Fibroblast of skin of left quadriceps (primary cell): ENCODE measurements at places on chromosomes 3 and 15.

GRCh38 chr15:26352406-26352805, 420.5 kb downstream of the GABRB3 start:
- DNase-seq: no peak

DNA sequence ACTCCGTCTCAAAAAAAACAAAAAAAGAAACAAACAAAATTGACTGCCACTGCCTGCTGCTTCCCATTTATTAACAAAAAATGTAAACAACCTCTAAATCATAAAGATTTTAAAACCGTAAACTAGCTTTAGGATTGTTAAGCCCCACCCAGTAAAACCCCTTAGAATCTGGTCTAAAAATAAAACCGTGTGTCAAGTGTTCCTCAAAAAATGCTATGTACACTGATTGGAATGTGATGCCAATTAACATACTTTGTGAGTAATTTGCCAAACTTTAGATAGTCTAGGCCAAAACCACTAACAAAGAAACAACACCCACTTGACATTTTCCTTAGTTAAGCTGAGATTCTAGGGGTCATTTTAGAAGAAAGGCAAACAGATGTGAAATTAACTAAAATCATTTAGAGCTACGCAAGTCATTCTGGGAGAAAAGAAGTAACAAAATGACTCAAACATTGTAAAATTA, 5.3 kb downstream of the RAF1 start:
- DNase-seq: peak; percentile 91

DNA sequence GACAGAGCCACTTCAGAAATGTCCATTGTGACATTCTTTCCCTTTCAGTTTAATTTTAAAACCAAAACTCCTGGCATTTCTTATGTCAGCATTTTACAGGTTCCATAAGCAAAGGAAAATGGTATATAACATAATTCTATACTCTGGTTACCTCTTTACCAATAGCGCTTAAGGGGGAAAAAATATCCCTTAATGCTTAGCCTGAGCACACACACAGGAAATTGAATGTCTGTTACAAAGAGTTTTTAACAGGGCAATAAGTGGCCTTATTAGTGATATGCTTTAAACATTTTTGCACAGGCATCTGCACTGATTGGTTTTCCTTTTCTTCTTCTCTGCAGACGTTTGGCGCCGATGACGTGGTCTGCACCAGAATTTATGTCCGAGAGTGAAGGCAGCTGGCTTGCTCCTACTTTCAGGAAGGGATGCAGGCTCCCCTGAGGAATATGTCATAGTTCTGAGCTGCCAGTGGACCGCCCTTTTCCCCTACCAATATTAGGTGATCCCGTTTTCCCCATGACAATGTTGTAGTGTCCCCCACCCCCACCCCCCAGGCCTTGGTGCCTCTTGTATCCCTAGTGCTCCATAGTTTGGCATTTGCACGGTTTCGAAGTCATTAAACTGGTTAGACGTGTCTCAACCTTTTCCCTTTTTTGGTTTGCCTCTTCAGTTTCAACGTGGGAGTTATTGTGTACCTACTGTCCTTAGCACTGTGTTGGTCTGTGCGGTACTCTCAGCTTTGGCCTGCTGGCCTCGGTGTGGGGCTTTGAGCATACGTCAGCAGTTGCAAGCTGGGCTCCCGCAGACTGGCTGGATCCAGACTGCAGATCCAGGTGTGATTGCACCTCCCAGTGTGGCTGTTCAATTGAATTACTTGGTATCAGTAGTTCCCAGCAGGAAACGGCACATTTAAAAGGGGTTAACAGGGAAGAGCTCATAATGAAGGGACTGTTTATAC, 7.7 kb downstream of the CRABP1 start:
- DNase-seq: no peak

DNA sequence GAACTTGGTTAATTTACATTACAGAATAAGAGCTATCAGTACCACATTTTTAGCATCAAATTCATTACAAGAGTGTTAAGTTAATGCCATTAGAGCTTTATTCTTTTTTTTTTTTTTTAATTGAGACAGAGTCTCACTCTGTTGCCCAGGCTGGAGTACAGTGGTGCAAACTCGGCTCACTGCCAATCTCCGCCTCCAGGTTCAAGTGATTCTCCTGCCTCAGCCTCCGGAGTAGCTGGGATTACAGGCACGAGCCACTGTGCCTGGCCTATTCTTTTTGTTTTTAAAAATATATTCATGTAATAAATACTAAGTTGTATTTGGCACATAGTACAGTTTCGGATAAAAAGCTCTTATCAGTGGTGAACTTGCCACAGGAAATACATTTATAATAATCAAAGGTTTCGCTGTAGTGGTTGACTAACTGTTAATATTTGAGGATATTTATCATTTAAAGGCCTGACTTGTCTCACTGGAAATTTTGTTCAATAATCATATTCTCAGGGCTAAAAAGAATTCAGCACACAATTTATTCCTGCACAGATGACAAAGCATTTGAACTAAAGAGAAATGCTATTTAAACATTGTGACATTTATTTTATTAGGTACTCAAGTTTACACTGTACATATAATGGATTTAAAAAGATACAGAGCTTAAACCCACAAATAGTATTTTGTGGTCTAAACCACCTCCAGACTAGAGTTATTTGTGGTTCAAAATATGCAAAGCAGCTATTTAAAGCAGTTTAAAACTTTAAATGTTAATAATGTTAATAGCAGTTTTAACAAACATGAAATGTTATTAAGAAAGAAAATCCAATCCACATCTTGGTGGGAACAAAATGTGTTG, 6.1 kb upstream of the LEKR1 start:
- no peak for DNase-seq

DNA sequence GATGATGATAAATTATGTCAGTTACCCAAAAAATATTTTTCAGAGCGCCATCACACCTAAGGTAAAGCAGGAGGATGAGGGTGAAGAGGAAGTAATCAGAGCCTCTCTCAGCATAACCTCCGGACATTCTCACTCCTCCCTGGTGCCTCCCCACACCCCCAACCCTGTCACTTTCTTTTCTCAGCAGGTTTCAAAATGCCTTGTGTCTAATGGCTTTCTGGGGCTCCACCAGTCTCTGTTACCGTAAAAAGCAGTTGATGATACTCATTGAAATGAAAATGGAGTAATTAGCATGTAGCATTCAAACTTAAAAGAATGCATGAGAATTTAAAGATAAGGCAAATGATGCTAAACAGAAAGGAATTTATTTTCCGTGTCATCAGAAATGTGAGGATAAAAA, 180.0 kb downstream of the ERC2 start:
- no peak for DNase-seq

DNA sequence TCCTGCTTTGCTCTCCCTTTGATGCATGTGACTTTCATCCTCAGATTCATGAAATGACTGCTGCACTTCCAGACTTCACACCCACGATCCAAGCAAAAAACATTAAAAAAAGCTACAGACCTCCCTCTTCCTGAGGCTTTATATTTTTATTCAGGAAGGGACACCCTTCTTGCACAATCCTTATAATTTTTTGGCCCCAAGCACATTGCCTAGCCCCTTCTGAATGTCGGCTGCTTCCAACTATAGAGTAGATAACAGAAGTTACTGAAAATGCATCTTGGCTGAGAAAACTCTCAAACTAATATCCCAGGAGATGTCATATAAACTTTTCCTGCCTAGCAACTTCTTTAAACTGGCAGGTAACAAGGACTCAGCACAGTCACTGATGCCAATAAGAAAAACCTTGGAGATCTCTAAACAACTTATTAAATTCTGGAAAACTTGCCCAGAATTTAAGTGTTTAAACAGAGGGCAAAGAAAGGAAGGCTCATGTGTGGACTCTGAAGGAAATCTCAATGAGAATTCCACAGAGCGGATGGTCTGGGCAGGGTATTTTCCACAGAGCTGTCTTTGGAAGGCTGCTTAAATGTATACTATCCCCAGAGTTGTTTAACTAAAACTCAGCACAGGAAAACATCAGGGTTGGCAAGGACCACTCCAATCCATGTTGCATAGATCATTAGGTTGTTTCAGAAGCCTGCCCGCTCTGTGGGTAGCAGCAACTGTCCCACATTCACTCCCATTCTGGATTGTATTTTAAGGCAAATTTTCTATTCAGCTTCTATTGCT, 746.8 kb upstream of the LMCD1 start:
- no peak for DNase-seq

DNA sequence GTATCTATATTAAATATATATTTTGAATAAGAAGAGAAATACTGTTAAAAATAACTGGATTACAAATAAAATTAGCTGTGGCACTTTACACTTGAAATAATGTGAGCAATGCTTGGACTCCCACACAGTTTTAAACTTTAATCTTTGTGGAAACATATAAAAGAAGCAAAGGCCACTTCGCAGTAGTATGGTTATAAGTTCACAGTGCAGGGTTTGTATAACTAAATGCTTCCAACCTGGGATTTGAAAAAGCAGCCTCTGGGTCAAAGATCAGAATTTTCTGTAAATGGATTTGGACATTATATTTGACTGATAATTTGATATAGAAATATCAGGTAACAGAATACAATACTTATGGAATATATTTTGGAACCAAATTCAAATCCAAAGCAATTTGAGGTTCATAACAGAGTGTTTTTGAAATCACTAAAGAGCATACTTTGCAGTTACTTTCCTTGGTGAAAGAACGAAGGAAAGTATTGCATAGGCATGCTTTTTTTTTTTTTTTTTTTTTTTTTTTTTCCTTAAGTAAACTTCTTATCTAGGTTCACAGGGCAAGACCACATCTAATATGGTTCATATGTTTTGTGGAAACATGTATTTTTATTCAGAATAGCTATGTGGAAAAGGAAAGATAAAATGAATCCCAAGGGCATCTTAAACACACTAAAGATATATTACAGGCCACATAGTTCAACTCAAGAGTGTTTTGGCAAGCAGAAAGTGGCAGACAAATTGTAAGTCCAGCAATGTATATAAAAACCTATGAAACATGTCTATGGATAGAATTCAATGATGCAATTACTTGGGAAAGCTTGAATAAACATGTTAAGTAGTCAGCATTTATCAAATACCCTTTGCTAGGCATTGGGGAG, 47.1 kb upstream of the SGO1 start:
- DNase-seq: peak; percentile 20

DNA sequence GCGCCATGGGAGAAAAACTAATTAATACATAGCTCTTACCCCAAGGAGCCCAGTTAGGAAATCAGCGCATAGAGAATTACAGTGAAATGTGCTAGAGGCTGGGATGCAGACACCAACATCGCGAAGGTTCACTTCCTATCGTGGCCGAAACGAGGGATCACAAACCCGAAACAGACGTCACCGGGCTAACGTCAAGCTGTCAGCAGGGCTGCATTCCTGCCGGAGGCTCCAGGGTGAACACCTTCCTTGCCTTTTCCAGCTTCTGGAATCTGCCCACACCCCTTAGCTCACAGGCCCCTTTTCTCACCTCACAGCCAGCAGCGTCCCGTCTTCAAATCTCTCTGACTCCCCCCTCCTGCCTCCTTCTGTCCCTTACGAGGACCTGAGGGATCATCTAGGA, 13.0 kb downstream of the GP5 start:
- DNase-seq: no peak
